ENCODE measurements at places on chromosomes 11 and 22.

GRCh38 chr11:406796-407650 is 7.8 kb downstream of the SIGIRR start:
- peak; percentile 85 for DNase-seq

GRCh38 chr11:88188932-88189253 is 13.7 kb upstream of the RAB38 start:
- no peak for DNase-seq

- DNase-seq: no peak
Observed at GRCh38 chr11:77001613-77002012, 32.6 kb upstream of the B3GNT6 start.

GRCh38 chr11:66546966-66547661 is 411 bp downstream of the ACTN3 start:
- no peak for DNase-seq

GRCh38 chr11:20353829-20354434 is 9.6 kb upstream of the HTATIP2 start:
- DNase-seq: peak; percentile 71

DNA sequence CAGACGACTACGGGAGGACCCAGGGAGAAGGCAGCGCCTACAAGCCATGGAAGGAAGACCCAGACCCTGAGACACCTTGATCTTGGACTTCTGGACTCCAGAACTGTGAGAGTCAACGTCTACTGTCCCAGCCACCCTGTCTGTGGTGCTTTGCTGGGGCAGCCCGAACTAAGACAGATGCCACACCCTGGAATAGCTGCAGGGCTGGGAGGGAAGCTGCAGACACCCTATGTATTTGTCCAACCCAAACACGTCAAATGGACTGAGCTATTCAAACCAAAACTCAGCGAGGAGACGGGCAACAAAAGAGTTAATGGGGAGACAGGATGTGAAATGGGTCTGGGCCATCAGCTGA is 169.3 kb downstream of the CTTN start:
- DNase-seq: no peak

- peak; percentile 59 for DNase-seq
Observed at GRCh38 chr11:79274636-79275331, 166.0 kb downstream of the TENM4 start.
